ENCODE measurements at places on chromosomes 7 and 10.

DNA sequence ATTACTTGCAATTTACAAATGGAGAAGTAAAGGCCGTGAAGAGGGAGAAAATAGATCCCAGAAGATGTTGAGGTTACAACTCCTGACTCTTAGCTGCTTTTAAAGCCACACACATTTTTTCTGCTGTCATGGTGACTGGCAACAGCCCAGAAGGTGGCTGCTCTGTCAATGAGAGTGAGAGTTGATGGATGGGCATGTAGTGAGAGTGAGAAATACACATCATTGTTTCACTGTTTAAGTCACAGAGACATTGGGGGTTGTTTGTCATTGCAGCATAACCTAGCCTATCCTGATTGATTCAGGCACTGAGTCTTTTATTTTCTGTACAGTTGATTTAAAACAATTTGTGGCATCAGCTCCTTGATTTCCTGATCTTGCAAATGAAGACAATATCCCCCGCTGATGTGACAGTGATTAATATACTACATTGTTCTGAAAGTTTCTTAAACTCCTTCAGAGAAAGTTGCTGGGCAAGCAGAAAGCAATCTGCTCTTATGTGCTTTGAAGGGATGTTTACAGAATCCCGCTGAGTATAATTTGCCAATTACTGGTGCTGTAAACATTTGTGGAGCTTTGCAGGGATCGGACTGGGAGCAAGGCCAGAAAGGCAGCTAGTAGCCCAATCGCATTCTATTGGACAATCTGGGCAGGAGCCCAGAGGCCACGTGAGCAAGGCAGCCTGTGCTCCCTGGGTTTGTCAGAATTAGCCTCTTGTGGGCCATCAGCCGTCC lies 229.6 kb downstream of the PRPF18 start:
- DNase-seq, result no peak

- no peak for DNase-seq
Measured at GRCh38 chr7:116468534-116468933, 31.0 kb upstream of the CAV2 start.

GRCh38 chr10:122089311-122090017 lies 100.5 kb downstream of the TACC2 start:
- DNase-seq, result no peak

GRCh38 chr10:103277713-103278536 lies 987 bp downstream of the INA start:
- DNase-seq, result no peak

GRCh38 chr7:151694828-151695580 lies 175.3 kb upstream of the RHEB start:
- DNase-seq, result no peak

DNA sequence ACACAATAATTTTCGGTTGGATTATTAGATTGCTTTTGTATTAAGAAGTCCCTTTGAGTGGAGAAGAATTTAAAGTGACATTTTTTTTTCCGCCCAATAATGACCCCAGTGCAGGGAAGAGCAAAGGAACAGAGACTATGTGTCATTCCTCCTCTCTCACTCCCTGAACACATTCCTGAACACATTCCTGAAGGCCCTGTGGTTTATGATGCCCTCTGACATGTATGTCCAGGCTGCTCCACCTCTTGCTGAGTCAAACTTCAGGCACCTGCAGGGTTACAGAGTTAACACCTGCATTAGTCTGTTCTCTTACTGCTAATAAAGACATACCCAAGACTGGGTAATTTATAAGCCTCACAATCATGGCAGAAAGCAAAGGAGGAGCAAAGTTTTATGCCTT lies 704.0 kb upstream of the LRRN3 start:
- no peak for DNase-seq

DNA sequence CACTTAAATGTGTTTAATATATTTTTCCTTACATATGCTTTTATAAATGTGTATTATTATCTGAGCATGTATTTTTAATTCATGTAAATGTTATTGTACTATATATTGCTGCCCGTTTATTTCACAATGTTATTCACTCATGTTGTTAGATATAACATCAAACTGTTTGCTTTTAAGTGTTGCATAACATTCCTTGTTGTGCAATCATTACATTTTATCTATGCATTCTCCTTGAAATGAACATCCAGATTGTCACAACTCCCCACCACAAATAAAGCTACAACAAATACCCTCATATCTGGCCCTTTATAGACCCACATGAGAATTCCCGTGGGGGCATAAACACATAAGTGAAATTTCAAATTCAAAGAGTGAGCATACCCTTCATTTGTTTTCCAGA lies 264.2 kb downstream of the HPSE2 start:
- no peak for DNase-seq

GRCh38 chr7:144818511-144818910 lies 17.3 kb downstream of the TPK1 start:
- DNase-seq, result no peak

DNA sequence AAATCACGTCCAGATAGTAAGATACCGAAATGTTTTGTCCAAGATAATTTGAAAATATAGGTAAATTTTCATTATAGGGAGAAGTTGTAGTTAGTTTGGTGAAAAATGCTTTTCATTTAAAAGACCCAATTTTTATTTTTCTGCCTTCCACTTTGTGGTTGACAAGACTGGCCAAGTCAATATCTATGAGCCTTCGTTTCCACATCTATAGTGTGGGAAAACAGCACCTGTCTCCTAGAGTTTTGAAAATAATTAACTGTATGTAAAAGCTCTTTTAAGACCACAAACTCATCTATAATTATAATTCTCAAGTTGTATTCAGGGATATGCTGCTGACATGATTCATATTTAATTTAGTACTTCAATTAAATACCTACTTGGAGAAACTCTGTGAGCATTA lies 102.8 kb downstream of the VWC2 start:
- DNase-seq, result no peak

DNA sequence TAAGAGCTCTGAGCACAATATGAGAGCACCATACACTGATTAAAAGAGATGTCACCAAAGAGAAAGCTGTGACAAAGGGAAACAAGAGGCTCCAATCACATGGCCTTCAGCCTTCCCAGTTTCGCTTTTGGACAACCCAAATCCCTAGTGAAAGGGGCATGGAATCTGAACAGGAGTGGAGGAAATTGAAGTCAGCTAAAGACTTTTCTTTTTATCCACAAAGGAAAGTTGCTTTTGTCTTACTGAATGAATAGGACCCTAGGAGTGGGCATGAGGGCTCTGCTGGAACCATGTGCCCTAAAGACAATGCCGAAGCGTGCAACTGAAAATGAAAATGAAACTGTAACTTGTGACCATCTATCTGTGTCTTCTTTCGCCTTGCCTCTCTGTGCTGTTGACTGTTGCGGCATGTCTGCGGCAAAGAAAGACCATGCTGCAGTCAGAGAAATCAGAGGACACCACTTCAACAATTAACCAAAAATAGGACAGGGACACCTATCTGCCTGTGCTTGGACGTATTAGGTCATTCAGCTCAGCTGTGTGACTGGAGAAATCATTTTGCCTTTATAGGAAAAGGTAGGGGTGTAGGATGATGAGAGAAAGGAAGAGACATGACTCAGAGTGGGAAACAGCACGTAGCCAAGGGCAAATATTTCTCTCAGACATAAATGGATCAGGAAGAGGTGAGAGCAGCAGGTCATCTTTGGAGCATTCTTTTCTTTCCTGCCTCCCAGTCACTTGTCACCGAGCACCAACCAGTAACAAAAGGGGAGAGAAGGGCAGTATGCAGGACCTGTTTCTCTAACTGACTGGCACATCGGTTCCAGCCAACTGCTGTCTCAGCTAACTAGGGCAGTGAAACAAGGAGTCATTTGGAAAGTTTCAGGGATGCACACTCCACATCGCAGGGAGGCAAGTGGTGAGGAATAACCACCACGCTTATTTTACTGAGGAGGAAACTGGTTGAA lies 12.3 kb downstream of the CAV2 start:
- DNase-seq, result no peak

DNA sequence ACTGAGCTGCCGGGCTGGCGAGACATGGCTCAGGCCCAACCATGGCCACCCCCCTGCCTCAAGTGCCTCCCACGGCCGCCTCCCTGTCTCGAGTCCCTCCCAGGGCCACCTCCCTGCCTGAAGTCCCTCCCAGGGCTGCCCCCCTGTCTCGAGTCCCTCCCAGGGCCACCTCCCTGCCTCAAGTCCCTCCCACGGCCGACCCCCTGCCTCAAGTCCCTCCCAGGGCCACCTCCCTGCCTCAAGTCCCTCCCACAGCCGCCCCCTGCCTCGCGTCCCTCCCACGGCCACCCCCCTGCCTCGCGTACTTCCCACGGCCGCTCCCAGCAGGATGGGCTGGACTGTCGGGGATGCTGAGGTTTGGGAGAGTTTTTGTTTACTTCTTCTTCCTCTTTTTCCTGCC lies 462.5 kb downstream of the PTPRN2 start:
- DNase-seq, result no peak

Data from cerebellar nuclear complex (tissue), 1 donor.